Stimulated activated CD4-positive, alpha-beta T cell treated with anti-CD3 and anti-CD28 coated beads, Interleukin-4, amount 100 ng/mL, for 4 hours (primary cell): ENCODE measurements at places on chromosomes 12 and 14.

DNA sequence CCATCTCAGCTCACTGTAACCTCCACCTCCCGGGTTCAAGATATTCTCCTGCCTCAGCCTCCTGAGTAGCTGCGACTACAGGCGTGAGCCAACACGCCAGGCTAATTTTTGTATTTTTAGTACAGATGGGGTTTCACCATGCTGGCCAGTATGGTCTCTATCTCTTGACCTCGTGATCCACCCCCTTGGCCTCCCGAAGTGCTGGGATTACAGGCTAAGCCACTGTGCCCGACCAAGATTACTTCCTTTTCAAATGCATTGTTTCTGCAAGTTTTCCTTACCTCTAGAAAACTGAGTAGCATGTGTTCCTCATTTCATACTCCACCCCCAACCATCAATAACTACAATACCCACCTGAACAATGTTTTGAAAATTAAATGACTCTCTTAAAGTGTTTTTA lies 13.1 kb downstream of the ARF6 start:
- DNase-seq, result no peak

- no peak for DNase-seq
Measured at GRCh38 chr12:59708484-59708883, 112.7 kb downstream of the SLC16A7 start.

GRCh38 chr14:61477712-61478462 lies 156.5 kb downstream of the PRKCH start:
- no peak for DNase-seq

DNA sequence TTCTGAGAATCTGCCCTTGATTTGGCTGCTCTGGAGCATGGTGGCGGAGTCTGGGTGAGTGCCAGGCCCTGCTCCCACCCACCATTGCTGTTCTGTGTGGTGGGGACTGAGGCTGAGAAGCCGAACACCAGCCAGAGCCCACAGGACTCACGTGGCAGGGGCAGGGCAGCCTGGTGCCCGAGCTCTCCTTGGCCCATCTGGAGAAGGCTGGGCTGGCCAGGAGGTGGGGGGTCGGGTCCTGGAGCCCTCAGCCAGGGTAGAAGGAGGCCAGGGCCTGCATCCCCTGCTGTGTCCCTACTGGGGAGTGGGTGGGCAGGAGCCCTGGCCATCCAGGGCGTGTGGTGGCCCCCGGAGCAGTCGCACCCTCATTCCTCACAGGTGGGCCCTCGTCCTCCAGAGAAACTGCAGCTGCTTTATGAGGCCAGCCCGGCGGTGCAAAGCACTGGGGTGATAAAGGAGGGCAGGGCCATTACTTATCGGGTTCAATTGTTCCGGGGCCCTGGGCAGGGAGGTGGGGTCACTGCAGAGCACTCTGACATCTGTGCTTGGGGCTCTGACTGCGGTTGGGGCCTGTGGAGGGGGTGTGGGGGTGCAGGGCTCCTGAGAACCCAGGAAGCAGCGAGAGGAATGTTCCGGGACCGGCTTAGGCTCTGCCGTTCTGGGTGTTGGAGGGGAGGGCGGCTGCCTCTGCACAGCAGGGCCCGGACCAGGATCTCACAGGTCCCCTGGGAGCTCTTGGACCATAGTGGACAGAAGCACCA lies 217.5 kb upstream of the C14orf180 start:
- DNase-seq, result no peak

DNA sequence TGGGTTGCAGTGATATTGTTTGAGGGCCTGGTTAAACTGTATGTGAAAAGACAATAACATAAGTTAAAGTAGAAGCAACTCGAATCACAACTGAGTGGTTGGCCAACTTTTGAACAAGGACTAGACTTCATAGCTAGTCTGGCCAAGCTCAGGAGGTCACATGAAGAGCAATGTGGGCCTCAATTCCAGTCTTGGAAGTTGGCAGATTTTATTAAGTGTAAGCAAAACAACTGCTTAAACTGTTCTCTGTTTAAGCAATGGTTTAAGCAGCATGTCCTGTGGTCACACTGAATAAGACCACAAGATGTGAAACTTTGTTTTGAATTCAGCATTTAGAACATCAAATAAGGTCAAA lies 100.4 kb downstream of the TMTC3 start:
- no peak for DNase-seq

GRCh38 chr14:67668559-67668958 lies 5.9 kb downstream of the VTI1B start:
- DNase-seq, result no peak

GRCh38 chr12:110266381-110266960 lies 14.6 kb upstream of the ATP2A2 start:
- DNase-seq, result no peak

DNA sequence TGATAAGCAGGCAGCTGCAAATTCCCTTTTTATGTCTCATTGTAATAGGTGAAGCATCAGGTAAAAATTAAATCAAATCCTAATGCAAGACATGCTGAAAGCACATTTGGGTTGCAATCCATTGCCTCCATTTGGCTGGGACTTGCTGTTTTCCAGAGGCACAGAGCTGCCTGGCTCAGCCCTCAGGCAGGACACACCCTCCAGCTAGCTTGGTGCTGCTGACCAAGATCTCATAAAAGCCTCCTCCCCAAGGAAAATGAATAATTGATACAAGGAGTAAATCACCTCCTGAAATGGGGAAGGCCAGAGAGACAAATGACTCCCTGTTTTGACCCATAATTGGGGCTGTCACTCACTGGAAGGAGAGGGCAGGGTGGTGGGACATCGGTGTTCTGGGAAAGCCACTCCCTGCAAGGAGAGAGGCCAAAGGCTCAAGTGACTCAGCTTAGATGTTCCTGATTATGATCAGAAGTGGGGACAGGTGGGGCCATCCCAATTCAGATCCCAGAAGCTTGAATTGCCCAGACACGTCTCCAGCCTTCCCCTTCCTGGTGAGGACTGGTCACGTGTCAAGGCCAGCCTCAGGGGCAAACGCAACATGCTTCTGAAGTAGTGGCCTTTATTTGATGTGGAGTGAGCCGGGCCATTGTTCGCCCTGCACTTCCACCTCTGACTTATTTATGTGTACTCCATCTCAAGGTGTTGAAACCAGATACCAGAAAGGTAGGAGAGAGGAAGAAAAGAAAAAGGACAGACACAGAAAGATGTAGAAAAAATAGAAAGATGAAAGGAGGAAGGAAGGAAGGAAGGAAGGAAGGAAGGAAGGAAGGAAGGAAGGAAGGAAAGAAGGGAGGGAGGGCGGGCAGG lies 773.7 kb downstream of the BCL11B start:
- DNase-seq, result no peak

DNA sequence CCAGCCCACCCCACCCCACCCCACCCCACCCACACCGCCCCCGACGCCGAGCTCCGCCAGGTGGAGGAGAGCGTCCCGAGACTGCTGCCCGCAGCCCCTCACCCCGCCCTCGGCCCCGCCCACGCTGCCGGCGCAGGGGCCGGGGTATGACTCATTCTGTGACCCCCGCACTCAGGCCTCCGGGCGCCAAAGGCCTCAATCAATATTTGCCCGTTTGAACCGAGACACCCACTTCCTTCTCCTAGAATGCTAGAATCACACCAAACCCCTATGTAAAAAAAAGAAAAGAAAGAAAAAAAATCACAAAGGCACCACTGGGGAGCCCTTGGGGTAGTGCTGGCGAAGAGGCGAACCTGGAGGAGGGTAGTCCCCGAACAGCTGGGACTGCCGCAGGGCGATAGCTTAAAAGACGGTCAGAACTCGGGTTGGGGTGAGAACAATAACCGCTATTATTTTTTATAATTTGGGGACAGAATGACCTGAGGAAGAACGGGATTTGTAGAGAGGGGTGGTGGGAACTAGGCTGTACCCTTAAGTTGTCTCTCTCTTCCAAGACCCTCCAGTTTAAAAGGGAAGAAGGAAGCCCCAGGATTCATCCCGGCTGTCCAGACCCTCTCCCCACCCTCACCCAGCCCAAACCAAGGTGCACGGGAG lies 894 bp downstream of the KRT8 start:
- peak; percentile 30 for DNase-seq

DNA sequence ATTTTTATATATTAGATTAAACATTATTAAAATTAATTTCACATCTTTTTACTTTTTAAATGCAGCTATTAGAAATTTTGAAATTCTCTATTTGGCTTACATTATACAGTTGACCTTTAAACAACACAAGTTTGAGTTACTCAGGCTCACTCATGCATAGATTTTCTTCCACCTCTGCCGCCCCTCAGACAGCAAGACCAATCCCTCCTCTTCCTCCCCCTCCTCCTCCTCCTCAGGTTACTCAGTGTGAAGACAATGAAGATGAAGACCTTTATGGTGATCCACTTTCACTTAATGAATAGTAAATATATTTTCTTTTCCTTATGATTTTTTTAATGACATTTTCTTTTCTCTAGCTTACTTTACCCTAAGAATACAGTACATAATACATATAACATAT lies 136.2 kb downstream of the LLPH start:
- no peak for DNase-seq

- DNase-seq, result no peak
Measured at GRCh38 chr14:75703467-75703866, 42.4 kb downstream of the TTLL5 start.

GRCh38 chr12:3750616-3751015 lies 2.3 kb downstream of the CRACR2A start:
- DNase-seq, result no peak

DNA sequence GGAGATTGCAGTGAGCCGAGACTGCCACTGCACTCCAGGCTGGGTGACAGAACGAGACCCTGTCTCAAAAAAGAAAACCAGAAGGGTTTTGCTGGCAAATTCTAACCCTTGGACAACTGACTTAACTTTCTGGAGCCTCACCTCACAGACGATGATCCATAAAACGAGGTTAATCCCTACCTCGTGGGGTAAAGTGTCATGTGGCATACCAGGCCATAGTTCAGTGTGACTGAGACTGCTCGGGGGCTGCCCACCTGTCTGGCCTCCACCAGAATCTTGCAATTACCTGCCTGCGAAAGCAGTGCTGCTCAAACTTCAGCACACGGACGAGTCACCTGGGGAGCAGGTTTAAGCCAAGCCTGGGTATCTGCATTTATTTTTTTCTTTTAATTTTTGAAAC lies 26.8 kb downstream of the P2RX4 start:
- no peak for DNase-seq

GRCh38 chr12:120473807-120474615 lies 4.5 kb upstream of the SRSF9 start:
- DNase-seq, result no peak

DNA sequence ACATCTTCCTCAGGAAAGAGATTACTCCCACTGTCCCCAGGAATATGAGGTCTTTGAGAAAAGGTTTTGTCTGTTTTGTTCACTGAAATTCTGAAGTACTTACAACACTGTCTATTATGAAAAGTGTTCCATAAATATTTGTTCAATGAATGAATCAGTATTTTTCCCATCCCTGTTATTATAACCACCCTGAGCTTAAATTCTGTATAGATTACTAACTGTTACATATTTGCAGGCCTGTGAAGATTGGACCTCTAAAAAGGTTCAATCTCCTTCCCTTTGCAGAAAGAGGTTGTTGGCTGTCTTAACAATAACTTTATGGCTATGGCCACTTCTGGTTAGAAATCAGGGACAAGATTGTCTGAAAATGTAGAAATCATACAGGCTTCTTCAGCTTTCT lies 174.5 kb upstream of the NPAS3 start:
- DNase-seq, result no peak

GRCh38 chr12:2222691-2223090 lies 169.9 kb downstream of the CACNA1C start:
- DNase-seq, result no peak

- DNase-seq, result no peak
Measured at GRCh38 chr14:104654119-104654518, 35.3 kb upstream of the INF2 start.
